Activated gamma-delta T cell treated with anti-CD3 and anti-CD28 coated beads, Interleukin-2, amount 50 U/mL, for 16 hours (primary cell): ENCODE measurements at places on chromosomes 4 and X.

DNA sequence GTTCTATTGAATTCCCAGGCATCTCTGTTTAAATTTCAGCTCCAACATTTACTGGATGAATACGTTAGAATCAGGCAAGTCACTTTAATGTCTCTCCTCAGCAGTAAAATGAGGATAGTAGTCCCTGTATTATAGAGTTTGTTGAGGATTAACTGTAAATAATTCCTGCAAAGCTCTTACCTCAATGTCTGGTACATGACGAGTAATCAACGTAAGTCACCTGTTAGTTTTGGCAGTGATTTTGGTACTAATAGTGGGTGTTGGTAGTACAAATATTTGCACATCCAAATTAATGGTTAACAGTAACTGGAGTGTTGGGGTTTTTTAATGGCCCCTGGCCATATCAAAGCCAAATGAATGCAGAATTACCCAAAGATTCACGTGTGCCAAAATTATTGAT, 189.8 kb upstream of the GALNT7 start:
- no peak for DNase-seq

- no peak for DNase-seq
These were observed 6.0 kb upstream of the BMP2K start for GRCh38 chr4:78770091-78770642.

DNA sequence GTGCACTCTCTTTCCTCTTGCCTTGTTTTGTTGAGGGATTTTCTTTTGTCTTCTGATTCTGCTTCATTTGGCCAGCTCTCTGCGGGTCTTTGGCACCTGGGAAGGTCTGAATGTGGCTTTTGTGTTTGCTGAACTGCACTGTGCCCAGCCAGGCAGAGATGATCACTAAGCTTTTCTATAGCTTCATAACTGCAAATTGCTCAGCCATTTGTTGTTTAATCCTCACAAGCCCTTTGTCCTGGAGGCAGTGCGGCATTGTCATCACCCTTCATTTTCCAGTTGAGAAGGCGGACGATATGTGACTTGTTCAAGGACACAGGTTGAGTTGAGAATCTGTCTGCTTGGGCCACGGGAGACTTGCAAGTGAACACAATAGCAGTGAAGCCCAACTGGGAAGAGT, 46.0 kb upstream of the SFRP2 start:
- DNase-seq, result no peak

- DNase-seq, result no peak
These were observed 17.9 kb upstream of the CXCL11 start for GRCh38 chr4:76053730-76054129.

GRCh38 chr4:23828779-23829178, 61.1 kb downstream of the PPARGC1A start:
- DNase-seq, result no peak

DNA sequence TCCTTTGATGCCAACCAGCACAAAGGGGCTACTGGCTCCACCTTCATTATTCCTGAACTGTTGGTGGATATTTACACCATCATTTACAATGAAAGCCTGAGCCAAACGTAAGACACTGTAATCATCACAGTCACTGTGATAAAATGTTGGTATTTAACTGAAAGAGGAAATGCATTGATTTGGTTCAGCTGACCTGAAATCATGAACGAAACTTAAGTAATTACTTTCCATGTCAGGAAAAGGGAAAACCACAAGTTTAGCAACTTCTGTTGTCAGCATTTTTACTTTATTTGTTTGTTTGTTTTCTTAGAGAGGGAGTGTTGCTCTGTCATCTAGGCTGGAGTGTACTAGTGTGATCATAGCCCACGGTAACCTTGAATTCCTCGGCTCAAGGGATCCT, 247.8 kb upstream of the FAM47A start:
- no peak for DNase-seq
